NCI-H1930 (cell line): ENCODE measurements at places on chromosomes 5 and 9.

DNA sequence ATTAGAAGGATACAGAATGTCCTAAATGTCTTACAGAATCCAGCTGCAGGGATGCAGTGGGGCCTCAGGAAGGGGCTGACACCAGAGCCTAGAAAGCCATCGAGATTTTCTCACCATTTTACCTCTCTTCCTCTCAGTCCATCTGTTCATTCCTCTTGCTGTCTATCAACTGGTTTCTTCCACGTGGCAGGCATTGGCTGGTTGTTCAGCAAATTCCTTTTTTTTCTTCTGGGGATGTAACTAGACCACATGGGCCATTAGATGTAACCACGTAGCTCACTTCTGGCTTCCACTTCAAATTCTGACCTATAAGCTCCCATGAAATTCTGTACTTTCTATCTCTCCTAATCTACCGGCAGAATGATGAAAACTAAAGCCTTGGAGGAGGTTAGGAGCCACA is 93.6 kb upstream of the MTAP start:
- DNase-seq, result no peak

GRCh38 chr5:74316064-74316603 is 324.4 kb downstream of the ENC1 start:
- DNase-seq, result no peak

DNA sequence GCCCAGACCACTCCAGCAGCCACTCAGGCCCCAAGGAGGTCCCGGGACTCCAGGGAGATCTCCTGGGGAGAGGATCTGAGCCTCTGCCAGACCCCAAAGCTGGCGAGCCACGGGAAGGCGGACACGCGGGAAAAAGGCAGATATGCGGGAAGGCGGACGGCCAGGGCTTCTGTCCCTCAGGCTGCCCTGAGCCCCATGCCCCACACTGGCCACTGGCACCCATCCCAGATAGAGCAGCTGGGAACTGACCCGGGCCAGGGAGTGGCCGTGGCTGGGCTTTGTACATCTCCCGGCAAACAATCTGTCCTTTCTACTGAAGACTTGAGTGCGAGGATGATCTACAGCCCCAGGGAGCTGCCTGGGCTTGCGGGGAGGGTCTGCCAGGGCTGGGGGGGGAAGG is 21.1 kb upstream of the NOTCH1 start:
- no peak for DNase-seq

DNA sequence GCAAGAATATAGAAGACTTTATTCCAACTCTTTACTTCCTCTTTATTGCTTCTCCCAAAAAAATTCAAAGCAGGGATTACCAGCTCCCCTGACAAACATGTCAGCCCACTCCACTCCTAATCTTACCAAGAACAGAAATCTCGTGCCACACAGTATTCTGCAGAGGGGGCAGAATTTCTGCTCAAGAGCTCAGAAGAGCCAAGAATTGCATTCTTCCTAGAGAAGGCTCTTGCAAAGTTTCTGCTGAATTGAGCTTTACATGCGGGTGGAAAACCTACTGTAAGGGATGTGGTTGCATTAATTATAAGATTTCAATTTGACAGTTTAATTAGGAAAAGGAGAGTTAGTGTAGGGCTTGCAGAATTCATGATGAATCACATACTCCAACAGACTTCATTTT is 428.5 kb downstream of the CETN3 start:
- no peak for DNase-seq

DNA sequence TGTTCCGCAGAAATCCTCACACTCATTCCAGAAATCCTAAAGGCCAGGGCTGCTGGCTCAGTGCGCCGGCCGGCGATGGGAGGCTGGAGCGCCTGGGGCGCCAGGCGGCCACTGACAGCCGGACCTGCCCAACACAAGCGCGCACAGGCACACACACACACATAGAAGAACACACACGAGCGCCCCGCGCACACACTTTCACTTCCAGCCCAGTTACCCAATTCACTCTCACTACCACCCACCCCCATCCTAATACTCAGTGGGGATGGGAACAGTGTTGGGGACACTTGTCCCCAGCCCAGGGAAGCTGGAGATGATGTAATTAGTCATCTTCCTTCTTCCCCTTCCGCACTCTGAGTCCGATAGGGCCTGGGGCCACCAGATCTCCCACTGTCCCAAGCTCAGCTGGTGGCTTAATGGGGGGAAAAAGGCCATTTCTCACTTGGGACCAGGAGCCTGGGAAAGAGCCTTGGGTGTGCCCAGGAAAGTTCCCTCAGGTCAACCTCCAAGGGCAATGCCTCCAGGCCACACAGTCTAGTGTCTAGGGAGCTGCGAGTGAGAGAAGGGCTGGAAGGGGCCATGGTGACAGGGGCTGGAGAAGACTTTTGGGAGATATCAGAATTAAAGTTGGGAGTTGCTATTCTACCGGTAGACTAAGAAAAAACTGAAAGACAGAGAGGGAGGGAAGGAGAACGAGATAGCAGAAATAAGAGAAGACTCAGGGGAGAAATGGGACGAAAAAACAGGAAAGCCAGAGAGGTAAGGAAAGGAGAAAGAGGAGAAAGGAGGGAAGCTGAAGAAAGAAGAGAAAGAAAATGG is 1.7 kb downstream of the EBF1 start:
- DNase-seq, result no peak

DNA sequence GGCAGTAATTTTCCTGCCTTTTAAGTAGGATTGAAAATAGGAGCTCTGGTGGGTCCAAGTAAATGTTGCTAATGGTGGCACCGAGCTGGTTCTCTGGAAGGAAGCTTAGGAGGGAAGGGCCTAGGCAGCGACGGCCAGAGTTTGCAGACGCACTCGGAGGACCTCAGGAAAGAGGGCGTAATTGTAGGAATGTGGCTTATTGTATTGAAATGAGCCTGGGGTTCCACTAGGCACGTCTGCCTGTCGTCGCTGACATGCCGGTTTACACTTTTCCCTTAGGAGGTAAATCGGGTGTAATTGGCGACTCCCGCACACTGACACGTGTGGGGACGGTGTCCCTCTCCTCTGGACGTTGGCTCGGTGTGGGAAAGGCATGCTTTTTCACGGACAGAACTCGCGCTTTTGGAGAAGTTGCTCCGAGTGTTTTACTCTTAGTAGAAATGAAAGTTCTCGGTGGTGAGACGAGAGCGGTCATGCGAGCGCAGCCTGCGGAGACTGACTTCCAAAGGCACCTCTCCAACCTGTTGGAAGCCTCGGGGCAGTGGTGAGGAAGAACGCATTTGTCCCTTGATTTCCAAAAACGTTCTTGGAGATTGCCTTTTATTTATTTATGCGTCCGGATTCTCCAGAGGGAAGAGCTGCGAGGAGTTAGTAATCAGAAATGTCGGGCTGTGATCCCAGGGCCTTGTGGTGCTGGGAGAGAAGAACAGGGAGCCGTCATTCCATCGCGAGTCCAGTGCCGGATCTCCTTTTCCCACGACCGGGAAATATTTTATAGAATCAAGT is 1.3 kb downstream of the NR4A3 start:
- no peak for DNase-seq

DNA sequence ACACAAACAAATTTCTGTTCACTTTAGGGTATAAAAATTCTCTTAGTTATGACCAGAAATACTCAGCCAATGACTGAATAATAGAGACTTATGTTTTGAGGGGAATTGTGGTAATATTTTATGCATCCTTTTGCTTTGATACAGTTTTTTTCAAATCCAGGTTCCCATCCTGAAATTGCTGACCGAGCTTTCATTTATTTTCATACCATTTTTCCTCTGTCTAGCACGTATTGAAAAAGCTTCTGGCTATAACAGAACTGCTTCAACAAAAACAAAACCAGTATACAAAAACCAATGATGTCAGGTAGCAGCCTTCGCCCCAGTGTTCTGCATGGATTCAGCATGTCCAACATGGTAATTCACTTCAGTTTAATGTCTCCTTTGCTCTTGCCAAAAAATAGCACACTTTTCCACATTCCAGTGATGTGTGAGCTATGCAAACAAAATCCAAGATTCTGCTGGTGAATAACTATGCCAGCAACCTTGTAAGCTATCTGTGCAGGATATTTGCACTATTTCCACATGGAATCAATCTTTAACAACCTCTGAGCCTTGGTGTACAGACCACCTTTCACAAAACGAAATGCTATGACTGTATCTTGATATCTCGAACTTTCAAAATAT is 22.0 kb downstream of the CCNH start:
- DNase-seq, result no peak

DNA sequence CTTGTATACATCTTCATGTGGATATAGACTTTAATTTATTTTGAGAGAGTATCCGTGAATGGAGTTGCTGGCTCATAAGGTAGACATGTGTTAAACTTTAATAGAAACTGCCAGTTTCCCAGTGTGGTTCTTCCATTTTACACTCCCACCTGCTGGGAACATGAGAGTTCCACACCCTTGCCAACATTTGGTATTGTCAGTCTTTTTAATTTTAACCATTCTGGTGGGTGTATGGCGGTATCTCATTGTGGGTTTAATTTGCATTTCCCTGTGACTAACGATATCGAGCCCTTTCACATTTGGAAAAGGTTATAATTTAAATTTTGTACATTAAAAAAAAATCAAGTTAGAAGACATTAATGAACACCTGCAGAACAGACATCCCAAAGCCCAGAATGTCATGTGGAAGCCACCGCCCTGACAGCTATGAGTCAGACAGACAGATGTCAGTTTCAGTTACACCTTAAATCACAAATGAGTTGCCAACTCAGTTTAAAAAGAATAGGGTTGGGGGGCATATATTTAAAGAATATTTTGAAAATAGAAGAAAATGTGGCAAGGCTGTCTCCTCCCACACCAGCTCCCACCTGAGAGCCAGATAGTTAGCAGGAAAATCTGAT is 36.9 kb downstream of the ANKRD33B start:
- DNase-seq, result no peak

DNA sequence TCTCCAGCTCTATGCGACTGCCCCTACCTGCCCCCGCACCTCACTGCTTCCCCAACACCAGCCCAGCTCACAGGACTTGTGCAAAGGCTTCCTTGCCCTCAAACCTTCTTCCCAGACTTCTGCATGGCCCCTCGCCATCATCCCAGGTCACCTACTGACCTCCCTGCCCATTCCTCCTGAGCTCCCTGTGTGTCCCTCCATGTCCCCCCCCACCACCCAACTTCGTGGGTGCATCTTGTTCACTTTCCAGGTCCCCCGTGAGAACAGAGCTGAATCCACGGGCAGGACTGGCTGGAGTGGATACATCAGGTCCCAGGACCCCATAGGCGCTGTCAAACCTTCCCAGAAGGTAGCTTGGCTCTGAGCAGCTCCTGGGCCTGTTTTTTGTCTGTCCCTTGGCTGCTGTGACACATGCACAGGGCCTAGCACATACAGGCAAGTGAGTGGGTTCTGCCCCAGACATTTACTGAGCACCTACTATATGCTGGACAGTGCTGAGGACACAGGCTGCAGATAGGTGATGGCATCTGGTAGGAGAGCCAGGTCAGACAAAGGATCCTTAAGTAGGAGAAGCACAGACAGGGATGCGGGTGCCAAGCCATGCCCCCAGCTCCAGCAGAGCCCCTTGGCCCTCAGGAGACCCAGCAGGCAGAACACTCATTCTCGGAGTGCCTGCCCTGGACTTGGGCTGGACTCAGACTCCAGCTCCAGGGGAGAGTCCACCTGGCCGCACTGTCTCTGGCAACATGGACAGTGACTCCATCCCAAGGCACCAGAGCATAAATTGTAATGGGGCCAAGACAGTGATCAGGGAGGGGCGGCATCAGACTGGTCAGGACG is 15.0 kb downstream of the NINJ1 start:
- DNase-seq, result no peak

DNA sequence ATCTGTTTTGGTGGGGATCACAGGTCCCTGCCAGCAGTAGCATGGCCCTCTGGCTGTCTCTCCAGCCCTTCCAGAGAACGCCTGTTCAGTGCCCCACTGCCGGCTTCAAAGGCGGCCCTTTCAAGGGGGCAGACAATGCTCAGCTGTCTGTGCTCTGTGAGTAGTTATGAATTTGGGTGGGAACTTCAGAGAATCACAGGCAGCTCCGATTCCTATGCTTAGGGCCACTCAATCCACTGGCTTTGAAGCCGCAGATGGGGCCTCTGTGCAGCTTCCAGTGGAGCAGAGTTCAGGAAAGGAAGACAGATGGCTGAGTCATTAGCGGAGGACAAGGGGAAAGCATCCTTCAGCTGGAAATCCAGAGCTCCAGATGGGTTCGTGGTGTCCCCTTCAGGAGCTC is 42.4 kb downstream of the NKX2-5 start:
- DNase-seq, result no peak

DNA sequence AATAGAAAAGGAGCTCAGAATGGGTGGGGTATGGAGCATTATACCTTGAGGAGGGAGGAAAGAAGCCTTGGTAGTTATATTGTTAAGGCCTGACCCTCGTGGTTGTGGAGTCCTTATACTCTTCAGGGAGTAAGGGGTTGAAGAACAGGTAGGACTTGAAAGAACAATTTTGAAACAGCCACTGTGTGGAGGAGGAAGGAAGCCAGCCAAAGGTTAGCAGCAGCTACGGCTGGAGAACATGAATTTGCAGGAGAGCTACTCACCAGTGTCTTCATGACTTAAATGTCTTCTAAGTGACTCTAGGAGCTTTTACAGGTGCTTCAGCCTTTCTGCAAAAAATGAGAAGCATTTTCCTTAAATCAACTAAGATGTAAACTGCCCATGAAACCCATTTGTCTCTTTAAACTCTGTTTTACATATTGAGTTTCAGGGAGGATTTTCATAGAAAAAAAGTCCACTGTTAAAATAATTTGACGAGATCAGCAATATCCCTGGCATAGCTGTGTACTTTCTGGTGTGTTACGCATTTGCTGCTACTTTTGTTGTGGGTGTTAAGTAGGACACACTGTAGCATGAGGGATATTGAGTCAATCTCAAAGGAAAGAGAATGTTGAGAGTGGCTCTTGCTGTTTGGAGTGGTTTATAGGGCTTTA is 110.6 kb upstream of the ELL2 start:
- DNase-seq, result no peak

DNA sequence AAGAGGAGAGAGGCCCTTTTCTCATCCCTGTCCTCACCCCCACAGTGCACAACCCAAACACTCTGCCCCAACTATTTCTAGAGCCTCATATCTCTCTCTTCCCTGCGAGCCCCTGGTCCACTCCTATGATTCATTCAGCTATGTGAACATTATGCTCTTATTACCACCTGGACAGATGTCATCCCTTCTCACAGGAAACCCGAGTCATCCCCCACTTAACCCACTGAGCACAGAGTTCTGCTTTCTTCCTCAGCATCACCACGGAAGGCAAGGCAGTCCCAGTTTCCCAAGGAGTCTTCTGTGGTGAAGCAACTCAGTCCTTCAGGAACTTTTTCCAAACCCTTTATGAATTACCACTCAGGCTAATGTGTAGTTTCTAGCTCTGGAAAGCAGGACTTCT is 1.3 kb downstream of the DNAI1 start:
- DNase-seq, result no peak

DNA sequence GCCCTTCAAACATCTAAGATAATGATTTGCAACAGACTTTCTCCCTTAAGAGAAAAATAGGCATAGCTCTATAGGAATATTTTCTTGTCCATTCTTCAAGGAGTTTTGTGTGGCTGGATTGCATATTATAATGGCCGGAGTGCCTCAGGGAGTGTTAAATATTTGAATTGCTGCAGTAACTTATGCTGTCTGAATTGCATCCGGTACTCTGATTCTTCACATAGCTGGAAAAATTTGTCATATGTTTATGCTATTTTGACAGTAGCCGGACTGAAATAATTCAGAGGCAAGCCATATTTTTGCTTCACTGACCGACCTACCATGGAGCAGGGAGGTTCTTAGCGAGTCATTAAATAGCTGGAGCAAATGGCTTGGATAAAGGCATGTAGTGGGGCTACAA is 621.0 kb downstream of the ACTL7B start:
- no peak for DNase-seq

GRCh38 chr9:136644593-136645351 is 17.9 kb upstream of the EGFL7 start:
- DNase-seq, result no peak

- no peak for DNase-seq
Observed at GRCh38 chr9:14383294-14383693, 69.4 kb upstream of the NFIB start.
